Right cardiac atrium (tissue), 5 donors: ENCODE measurements at places on chromosomes 6 and 20. TPM values are rescaled to one million over a fixed set of nuclear protein-coding genes. Genes with fewer than 3 reads are reported as not detected.

The ZNF133 gene
- total RNA-seq = 8.5 TPM

The RNF144B gene
- 16.2 TPM for total RNA-seq

The GPX5 gene
- not detected for total RNA-seq

DNA sequence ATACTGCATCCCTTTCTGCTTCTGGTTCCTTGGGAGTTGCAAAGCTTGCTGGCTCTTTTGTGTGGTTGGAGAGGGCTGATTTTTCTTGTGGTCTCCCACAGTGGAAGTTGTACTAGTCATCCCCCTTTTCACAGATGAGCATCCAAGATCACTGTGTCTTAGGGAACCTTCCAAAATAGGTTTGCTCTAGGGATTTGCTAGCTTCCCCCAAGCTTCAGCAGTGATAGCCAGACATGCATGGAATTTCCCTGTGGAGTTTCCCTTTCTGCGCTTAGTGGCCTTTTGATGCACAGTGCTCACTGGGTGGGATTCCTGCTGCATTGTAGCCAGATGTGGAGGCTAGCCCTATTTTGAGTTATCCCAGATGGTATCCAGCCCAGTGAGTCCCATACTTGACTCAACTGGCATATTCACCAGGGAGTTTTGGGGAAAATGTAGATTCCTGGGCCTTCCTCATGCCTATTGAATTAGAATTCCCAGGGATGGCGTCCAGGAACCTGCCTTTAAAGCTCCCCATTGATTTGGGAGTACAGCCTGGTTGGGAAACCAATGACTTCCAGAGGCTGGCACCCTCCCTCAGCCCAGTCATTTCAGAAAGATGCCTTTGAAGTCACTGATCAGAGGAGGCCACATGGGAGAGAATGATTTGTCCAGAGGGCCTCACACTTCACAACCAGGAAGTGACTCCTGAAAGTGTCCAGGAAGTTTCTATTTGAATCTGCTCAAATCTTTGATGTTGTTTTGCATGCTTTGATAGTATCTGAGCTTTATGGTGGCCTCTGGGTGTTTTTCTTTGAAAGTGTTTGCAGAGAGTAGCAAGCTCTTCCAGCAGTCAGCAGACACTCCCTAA lies 25.9 kb downstream of the PPARD start:
- no peak for DNase-seq

GRCh38 chr6:158487495-158487894 lies 72.4 kb upstream of the TMEM181 start:
- no peak for DNase-seq

The MTCH1 gene
- total RNA-seq = 249 TPM

The BEND6 gene
- total RNA-seq = 1.1 TPM

The TPBG gene
- 6.1 TPM for total RNA-seq

The TRIM31 gene
- not detected for total RNA-seq

- no peak for DNase-seq
Observed at GRCh38 chr6:163726037-163726695, 311.6 kb downstream of the QKI start.

GRCh38 chr6:32436995-32437836 lies 2.5 kb upstream of the HLA-DRA start:
- no peak for DNase-seq

The OR2H2 gene
- total RNA-seq = not detected

The TRIM40 gene
- not detected for total RNA-seq

GRCh38 chr6:140871911-140872310 lies 1260.8 kb upstream of the GJE1 start:
- DNase-seq = no peak

DNA sequence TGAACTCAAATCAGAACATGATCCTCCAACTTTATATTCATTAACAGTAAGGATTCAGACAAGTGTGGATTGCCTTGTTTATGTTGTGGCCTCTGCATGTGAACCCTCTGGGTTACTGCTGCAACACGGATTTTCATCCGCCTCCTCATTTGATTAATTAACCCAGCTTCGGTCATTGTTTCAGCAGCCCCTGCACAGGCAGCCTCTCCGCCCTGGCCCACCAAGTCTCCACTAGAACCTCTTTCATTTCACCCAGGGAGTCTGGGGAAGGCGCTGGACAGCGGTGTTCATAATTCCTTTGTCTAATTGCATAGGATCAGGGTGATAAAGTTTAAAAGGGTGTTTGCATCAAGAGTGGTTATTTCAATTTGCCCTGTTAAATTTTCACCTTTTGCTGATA lies 15.7 kb downstream of the NKX2-2 start:
- no peak for DNase-seq

The AGPAT4 gene
- total RNA-seq = 3.1 TPM

- peak; percentile 66 for DNase-seq
Observed at GRCh38 chr6:41200296-41200900, 551 bp downstream of the TREML2 start.

DNA sequence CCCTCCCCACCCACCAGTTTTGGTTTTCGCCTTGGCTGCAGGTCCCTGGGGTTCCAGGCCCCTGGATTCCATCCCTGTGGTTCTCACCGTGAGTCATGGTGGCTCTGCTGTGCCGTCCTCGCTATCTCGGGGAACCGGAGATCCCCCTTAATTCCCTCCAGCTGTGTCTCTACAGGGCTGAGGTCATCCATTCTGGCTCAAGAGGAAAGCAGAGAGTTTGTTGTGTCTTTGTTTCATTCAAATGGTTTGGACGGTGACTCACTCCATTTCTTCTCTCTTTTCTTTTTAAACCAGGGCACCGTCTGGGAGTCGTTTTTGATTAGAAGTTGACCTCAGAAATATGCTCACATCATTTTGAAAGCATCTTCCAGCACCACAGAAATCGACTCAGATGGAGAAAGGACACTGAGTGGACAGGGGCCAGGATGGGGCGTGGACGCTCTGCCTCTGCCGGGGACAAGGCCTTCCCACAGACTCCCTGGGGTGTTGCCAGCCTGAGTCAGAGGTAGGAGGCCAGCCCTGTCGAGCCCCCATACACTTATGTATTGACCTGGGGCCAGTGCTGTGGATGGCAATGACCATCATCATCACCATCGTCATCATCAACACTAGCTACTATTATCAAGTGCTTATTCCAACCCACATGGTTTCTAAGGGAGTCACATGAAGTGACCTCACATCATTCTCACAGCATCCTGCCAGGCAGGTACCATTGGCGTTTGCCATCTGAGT lies 176.2 kb downstream of the NFATC2 start:
- DNase-seq = peak; percentile 89

GRCh38 chr20:22257912-22258311 lies 326.5 kb downstream of the FOXA2 start:
- DNase-seq = no peak

The DDX43 gene
- 0.50 TPM for total RNA-seq

The KIFC1 gene
- total RNA-seq = not detected

- no peak for DNase-seq
Observed at GRCh38 chr6:163296835-163297519, 117.5 kb upstream of the QKI start.

The SLC32A1 gene
- total RNA-seq = not detected

DNA sequence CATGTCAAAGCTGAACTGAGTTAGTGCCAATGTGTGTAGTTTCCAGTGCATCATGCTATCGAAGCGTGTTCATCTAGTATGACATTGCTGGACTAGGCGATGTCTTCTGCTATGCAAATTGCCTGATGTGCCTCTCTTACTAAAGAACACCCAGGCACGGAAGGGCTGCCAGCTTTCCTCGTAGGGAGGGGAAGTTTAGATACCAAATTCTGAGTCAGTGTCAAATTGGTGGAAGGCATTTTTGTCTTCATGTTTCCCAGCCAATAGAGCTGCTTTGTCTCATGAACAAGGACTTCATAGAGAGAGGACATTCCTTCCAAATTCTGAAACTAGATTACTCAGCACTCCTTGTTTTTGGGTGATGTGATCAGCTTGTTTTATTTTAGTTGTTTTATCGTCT lies 320.1 kb downstream of the BTBD3 start:
- DNase-seq = peak; percentile 77

DNA sequence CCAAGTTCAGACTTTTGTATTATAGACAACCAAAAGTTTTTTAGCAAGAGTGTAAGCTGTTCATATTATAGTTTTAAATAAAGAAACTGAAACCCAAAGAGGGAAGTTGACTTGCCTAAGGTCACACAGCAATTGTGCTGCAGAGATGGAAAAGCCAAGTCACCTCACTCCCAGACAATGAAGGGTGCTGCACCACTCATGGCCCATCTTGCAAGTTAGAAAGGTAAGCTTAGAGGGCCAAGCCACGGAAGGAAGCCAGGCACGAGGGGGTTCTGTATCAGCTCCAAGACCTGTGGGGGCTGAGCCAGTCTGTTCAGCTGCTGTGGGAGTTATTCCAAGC lies 860 bp downstream of the DEFB124 start:
- no peak for DNase-seq

The ASIP gene
- 2.8 TPM for total RNA-seq

DNA sequence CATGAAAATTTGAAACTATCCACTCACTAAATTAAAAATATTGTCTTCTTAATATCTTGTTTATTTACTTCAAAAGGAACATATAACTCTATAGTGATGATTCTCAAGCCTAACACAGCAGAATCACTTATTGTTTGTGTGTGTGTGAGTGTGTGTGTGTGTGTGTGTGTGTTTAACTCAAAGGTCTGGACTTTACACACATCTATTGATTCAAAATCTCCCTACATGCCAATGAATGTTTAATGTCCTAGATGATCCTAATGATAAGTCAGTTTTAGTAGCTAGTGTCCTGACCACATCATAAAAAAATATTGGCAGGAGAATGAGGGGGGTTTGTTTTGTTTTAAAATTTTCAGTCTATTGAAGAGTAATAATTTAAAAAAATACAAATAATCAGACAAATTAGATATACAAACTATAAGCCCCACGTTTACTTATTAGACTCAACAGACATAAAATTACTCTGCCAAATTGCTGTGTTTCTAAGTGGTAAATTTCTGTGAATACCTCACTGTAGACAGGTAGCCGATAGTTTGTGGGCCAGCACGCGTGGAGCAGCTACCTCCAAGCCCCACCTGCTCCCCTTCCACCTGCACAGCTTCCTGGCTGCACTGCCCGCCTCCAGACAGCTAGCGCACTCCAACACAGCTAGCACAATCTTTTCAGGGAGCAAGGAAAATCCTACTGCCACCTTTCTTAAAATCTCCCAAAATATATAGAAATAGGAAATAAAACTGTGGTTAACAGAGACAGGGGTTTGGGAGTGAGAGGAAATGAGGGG lies 349.6 kb downstream of the PKHD1 start:
- no peak for DNase-seq

DNA sequence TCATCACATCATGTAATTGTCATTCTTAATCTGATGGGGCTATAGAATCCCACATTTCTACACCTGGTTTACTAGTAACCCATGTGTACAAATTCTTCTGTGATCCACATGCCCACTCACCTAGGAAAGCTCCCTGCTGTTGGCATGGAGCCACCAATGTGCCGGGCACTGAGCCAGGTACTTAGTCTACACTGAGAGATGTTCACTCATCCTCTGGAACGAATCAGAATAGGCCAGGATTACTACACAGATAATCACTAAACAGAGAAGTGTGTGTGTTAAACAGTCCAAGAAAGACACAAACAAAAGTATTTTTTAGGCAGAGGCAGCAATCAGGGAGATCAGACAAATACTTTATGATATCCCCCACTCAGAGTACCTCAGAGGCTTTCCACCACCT lies 193.2 kb upstream of the VGLL2 start:
- DNase-seq = peak; percentile 22

The EDN3 gene
- not detected for total RNA-seq
